ENCODE measurements at places on chromosomes 4 and X. TPM values are rescaled to one million over a fixed set of nuclear protein-coding genes. Genes with fewer than 3 reads are reported as not detected.

Gene S100P
- 5.3 TPM for total RNA-seq

Gene CFP
- 0.96 TPM for total RNA-seq

Gene TLR10
- 2.9 TPM for total RNA-seq

Gene CHRDL1
- 10.1 TPM for total RNA-seq

DNA sequence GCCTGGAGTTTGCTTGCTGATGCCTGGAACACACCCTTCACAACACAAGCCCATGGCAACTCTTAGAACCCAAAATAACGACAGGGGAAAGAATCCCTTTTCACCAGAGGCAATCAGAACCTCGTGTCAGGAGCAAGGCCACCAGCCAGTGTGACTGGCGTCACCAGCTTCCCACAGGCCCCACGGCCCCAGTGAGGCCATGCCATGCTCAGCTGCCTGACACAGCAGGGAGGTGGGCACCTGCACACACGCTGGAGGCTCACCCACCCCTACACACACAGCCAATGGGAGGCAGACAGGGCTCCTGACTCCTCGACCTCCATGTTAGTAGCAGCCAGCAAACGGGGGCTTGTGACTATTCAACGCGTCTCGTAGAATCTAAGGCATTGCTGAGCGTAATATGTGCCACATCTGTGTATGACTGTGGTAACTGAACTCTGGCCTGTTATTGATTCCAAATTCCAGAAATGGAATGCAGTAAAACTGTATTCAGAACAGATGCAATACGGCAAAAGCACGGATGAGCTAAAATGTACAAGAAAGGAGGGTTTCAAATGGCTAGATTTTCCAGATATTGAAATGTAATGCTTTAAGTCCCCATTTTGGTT lies 28.5 kb downstream of the RNF212 start:
- no peak for DNase-seq

DNA sequence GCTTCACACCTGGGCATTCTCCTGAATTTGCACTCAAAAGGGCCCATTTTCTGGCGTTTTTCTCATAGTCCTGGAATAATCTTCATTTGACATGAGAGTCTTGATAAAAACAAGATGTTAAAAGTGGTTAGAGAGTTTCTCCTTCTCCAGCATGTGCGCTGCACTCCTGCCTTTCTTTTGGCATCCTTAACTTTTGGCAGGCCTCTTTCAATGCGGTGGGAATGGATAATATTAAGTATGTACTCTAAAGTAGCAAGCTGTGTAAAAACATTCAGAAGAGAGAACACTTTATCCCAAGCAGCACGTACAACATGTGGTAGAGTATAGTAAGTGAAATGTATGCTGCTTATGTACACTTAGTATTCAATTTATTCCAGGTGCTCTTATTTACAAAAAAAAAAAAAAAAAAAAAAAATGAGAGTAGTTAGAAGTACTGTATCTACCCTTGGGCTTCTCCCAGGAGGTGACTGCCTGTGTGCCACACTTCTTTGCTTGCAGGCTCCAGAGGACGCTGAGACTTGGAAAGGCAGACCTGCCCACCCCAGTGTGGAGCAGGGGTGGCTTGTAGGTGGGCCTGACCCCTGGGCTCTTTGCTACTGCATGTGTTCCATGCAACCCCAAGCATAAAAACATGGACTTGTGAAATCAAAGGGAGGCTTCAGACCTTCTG lies 3.9 kb downstream of the FGF2 start:
- peak; percentile 98 for DNase-seq

Gene SULT1B1
- total RNA-seq = 7.9 TPM

DNA sequence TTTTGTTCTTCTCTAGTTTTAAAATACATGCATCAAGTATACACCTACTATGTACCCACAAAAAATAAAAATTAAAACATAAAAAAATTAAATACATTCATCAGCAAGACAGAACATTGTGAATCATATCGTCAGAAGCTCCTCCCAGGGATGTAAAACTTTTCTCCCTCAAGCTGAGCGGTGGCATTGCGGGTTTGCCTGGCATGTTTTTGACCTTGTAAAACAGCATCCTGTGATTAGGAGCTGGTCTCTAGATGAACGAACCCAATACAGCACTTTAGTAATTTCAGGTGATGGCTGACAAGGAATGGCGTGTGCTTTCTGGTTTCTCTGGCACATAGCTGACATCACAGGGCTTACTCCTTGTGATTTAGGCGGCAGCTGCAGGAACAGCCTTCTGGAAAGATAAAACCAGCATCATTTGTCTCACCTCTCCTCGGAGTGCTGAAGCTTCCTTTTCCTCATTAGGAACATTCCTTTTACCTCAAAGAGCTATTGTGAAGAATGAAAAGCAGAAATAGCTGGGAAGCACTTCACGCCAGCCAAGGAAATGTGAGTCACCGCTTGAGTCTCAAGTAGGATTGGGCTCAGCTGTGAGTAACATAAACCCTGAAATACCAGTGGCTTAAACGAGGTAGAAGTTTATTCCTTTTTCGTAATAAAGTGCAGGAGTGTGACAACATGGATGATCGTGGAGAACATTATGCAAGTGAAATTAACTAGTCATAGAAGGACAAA lies 44.3 kb downstream of the NYX start:
- peak; percentile 72 for DNase-seq

Gene SPANXN1
- not detected for total RNA-seq

Gene PTTG2
- not detected for total RNA-seq

Measured in umbilical cord (tissue), 2 donors.